ENCODE measurements at places on chromosomes 16 and 17. TPM values are rescaled to one million over a fixed set of nuclear protein-coding genes. Genes with fewer than 3 reads are reported as not detected.

The CLEC3A gene
- total RNA-seq, result not detected

The ZFPM1 gene
- 14.1 TPM for total RNA-seq

The PMFBP1 gene
- total RNA-seq, result 0.49 TPM

The ANKRD40CL gene
- total RNA-seq, result not detected

The ABAT gene
- total RNA-seq, result 9.5 TPM

The GCGR gene
- not detected for total RNA-seq

The ZNF207 gene
- 134 TPM for total RNA-seq

The GLP2R gene
- under 0.01 TPM for total RNA-seq

The TSPOAP1 gene
- 0.17 TPM for total RNA-seq

GRCh38 chr16:30603945-30604315 lies 6.3 kb downstream of the ZNF689 start:
- DNase-seq, result no peak

DNA sequence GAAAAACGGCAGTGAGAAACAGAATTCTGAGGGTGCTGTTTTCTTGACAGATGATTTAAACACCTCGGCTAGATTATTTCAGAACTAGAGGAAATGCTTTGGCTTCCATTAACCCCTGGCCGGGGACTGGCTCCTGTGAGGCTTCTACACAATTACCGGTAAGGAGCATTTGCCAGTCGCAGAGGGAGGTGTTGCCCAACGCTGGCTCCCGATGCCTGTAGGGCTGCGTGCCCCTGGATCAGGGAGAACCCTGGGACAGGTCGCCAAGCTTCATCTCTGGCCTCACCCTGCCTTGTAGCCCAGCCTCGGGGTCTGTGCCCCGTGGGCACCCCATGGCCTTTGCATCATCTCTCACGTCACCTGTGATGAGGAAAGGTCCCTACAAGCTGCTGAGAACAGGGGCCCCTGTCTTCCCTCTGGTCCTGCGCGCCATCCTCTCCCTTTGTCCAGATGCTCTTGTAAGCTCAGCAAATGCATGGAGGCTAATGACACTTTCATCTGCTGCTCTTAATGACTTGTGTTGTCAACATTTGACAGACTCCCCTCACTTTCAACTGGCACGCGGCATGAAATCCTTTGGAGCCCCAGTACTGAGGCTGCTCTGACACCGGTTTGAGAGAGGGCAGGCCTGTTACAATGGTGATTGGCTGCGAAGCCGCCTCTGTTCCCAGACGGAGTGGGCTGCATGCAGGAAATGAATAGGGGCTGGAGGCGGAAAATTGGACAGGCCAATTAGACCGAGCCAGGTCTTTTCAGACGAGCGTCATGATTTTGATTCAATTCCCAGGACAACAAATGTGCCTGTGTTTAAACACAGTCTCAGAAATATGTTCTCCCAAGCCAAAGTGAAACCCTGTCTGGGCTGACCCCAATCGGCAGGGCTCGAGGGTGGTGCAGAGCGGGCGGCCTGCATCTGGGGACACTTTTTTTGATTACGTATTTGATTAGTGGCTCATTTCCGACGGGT lies 85.5 kb upstream of the DOC2B start:
- no peak for DNase-seq

DNA sequence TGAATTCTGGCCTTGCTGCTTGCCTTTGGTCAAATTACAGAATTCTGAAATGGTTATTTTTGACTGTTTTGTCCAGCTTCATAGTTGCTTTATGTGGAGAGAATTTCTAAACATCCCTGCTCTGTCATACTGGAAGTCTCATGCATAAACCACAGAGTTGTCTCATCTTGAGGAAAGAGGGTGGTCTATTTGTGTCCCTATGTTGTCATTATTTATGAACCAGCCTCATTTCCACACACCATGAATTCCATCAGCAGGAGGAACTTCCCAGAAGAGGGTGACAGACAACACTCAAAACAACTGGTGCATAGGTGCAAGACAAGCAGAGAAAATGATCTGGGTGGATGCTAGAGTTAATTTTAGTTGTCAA lies 525.8 kb upstream of the GOT2 start:
- DNase-seq, result no peak

GRCh38 chr16:74718140-74718539 lies 17.5 kb upstream of the MLKL start:
- no peak for DNase-seq

GRCh38 chr17:38317081-38317480 lies 20.1 kb downstream of the MRPL45 start:
- no peak for DNase-seq

DNA sequence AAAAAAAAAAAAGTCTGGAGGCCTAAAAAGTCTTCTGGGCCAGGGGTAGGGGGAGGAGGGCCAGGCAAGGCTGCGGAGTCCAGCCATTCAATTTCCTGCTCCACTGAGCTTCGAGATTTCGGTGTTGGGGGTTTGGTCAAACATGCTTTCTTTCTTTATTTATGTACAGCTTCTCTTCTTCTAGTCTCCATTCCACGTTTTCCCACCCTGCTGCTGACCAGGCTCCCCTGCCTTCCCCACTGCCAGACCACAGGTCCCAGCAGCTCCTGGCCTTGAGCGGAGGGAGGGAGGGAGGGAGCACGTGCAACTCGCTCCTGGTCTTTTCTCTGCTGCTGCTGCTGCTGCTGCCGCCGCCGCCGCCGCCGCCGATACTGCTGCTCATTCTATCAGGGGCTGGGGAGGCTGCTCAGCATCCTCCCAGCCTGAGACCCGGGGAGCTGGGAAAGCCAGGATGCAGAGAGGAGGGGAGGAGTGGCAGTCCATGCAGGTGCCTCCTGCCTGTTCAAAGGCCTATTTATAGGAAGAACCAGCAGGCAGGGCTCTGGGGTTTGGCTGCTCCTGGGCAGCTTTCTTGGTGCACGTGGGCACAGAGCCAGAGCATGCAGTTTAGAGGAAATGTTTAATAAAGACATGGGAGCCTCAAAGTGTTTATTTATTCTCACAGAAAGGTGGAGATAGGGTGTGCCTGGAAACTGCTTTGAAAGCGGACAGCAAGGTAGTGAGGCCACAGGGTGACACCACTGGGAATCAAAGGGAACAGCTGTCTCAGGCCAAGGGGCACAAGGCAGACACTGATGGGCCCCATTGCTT lies 23.4 kb upstream of the ZFHX3 start:
- no peak for DNase-seq

- DNase-seq, result no peak
These were observed 15.7 kb upstream of the SLC35B1 start for GRCh38 chr17:49723423-49723822.

DNA sequence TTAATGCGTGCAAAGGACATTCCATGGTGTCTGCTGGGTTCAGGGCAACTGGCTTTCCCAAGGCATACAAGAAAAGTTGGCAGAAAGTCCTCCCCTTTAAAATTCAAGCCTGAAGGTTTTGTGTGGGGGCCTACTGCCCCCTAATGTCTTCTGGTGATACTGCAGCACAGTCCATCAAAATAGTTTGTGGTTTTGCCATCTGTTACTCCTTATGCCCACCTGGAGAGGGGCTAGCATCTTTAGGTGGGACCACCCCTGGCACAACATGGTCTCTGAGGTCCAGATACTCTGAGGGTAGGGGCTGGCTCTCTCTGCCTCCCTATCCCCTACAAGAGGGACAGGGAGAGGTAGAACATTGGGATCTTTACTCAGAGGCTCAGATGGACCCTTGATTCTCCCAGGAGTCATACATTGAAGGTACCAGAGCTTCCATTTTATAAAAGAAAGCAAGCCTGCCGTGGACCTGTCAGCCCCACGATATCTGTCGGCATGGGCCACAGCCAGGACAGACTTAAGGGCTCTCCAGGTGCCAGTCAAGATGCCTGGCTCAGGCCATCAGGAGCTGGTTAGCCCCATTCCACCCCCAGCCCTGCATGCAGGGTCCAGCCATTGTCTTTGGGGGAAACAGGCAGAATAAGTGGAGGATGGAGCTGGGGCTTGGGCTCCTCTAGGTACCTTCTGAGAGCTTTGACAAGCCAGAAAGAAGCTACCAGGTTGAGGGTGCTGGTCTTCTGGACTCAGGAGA lies 6.3 kb downstream of the ESRP2 start:
- peak; percentile 23 for DNase-seq

- no peak for DNase-seq
These were observed 10.1 kb downstream of the IL32 start for GRCh38 chr16:3075523-3075915.

- DNase-seq, result no peak
These were observed 15.2 kb upstream of the CLEC3A start for GRCh38 chr16:78007121-78007520.

DNA sequence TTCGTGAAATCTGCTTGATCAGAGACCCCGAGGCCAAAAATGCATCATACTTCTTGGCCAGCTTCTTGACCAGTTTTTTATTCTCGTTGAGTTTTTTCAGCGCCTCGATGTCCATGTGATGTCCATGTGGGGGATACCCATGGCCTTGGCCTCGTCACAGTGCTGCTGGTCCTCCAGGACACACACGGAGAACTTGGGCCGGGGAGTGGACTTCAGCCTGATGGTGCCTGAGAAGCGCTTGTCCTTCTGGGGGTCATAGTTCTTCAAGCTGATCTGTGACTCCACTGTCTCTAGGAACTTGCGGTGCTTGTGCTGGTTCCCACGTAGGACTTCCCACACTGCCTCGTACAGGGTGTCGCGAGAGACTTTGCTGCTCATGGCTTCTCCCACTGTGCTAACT lies 16.7 kb downstream of the COX4I1 start:
- DNase-seq, result no peak

GRCh38 chr17:81898029-81898866 lies 3.8 kb upstream of the NPB start:
- no peak for DNase-seq

GRCh38 chr17:17440010-17440843 lies 36.6 kb upstream of the MED9 start:
- DNase-seq, result peak; percentile 23

DNA sequence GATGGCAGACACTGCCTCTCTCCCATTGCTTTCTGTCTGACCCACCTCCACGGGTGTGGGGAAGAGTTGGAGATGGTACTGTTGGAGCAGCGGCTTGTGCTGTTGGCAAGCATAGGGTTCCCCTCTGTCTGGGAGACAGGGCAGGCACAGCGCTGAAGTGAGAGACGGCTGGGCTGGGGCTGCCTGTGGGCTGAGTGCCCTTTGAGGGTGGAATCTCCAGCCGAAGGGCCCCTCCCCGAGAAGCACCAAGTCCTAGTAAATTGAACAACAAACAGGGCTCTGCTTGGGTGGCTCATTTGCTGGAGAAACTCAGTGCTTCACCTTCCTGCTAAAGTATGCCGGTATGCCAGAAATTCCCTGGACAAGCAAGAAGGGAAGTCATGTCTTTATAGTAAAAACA lies 79.7 kb downstream of the KSR1 start:
- no peak for DNase-seq

- no peak for DNase-seq
These were observed 979 bp downstream of the ABHD15 start for GRCh38 chr17:29565643-29566472.

GRCh38 chr17:72545766-72546165 lies 424.9 kb downstream of the SOX9 start:
- DNase-seq, result no peak

DNA sequence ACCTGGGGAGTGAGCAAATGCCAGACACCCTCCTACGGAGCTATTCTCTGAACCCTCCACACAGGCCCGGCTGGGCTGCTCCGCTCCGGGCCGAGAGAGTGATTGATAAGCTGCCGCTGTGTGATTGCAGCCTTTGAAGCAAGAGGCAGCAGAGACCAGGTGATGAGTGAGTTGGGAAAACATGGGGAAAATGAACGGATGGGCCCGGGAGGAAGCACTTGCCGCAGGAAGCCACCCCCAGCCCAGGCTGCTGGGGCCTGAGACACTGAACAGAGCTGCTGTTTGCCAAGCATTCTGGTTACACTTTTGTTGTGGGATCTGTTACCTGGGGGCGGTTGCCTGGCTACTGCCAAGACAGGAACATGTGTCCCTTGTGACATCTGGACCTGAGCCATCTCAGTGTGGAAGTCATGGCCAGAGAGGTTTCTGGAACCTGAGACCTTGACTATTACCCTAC lies 46.4 kb upstream of the KLHDC4 start:
- DNase-seq, result no peak

DNA sequence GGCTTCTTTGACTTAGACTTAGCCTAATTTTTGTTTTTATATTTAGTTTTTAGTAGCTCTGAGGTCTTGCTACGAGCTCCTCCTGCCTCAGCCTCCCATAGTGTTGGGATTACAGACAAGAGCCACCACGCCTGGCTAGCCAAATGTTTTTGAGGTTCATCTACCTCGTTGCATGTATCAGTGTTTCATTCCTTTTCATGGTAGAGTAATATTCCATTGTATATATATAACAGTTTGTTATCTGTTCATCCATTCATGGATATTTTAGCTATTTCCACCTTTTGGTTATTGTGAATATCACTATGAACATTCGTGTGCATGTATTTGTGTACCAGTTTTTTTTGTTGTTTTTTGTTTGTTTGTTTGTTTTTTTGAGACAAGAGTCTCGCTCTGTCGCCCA lies 12.2 kb downstream of the NOL11 start:
- no peak for DNase-seq

DNA sequence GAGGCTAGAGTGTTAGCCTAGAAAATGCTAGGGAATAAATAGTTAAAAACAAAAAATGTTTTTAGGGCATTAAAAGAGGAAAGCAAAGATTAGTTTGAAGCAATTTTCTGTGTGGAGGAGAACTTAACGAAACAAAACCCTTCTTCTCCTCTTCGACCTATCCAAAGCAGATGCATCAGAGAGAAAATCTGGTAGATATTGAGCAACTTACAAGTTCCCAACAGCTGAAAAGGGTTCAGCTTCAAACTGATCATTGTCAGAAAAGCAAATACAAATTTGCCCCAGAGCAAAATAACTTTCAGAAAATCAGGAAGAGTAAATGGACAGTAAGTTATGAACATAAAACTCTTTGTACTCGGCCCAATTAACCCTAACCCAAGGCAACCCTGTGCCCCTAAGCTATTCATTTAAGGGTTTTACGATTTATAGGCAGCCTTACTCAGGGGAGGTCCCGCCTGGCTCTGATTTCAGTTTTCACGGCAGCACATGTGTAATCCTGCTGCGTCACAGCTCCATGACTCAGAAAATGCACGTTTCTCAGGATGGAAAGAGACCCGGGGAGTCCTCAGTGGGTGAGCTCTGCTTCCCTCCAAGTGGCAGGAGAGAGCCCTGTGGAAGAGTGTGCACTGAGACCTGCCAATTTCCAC lies 405.7 kb upstream of the SALL1 start:
- peak; percentile 93 for DNase-seq

GRCh38 chr17:56624309-56624708 lies 30.8 kb downstream of the NOG start:
- DNase-seq, result no peak
